ENCODE measurements at places on chromosomes 7 and 10.

DNA sequence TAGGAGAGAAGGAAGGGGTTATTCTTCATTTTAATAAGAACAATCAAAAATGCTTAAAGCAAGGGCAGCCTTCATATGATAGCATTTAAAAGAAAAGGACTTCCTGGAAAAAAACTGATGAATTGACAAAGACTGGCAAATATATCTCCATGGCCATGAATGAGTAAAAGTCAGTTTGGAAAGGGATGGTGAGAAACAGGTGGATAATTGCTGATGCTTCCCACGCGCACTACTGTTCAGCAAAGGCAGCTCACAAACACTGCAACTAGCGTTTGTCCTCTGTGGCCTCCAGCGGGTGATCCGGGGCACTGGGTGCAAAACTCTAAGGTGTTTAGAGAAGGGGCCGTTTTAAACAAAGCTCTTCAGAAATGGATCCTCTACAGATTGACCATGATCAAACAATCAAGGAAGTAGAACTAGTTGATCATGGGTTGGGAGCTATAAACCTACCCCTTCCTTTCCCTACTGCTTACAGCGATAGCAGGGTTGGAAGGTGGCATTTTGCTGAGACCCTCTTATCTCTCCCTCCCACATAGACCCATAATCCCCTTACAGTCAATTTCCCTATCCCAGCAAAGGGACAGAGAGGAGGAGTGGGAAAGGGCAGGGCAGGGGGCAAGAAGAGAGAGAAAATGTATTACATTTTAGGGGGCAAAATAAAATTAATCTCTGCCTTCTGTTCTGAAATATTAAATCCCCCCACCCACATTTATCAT lies 53.8 kb downstream of the SMURF1 start:
- no peak for DNase-seq

GRCh38 chr7:69411466-69411865 lies 186.8 kb upstream of the AUTS2 start:
- no peak for DNase-seq

GRCh38 chr7:71473366-71473967 lies 341.5 kb downstream of the GALNT17 start:
- no peak for DNase-seq

- DNase-seq, result no peak
These were observed 365.3 kb downstream of the PARD3 start for GRCh38 chr10:34449836-34450235.

- no peak for DNase-seq
These were observed 4.5 kb downstream of the EPHB6 start for GRCh38 chr7:142859411-142859810.

DNA sequence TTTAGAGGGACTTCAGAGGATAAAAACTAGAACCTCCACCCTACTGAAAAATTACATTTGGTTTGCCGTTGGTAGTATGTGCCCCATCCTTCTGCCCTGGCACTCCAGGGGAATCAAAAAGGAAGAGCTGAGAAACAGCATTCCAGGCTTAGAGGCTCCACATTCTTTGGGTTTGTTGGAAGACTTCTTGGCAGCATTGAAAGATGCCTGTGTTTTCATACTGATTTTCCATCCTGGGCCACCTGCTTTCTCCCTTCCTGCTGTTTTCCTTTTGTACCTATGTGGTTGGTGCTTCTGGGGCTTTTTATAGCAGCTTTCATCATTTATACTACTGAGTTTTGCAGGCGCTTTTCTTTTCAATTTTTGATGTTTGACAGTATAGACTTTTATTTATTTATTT lies 61.7 kb downstream of the AUTS2 start:
- no peak for DNase-seq

GRCh38 chr10:85100495-85100894 lies 772.1 kb downstream of the CCSER2 start:
- no peak for DNase-seq

DNA sequence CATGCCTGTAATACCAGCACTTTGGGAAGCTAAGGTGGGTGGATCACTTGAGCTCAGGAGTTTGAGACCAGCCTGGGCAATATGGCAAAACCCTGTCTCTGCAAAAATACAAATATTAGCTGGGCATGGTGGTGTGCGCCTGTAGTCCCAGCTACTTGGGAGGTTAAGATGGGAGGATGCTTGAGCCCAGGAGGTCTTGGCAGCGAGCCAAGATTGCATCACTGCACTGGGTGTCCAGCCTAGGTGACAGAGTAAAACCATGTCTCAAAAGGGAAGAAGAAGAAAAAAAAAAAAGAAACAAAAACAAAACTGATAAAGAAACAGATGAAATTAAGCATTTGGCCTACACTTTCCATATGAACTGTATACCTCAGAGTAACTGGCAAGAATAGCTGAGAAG lies 319.2 kb downstream of the PARD3 start:
- DNase-seq, result no peak

GRCh38 chr10:96995851-96996250 lies 163.8 kb downstream of the LCOR start:
- DNase-seq, result no peak

- DNase-seq, result no peak
These were observed 542.8 kb downstream of the PARD3 start for GRCh38 chr10:34272316-34272715.

GRCh38 chr7:135428011-135428410 lies 81.9 kb downstream of the CNOT4 start:
- DNase-seq, result no peak

- no peak for DNase-seq
These were observed 3.0 kb upstream of the PLAU start for GRCh38 chr10:73907841-73908517.

DNA sequence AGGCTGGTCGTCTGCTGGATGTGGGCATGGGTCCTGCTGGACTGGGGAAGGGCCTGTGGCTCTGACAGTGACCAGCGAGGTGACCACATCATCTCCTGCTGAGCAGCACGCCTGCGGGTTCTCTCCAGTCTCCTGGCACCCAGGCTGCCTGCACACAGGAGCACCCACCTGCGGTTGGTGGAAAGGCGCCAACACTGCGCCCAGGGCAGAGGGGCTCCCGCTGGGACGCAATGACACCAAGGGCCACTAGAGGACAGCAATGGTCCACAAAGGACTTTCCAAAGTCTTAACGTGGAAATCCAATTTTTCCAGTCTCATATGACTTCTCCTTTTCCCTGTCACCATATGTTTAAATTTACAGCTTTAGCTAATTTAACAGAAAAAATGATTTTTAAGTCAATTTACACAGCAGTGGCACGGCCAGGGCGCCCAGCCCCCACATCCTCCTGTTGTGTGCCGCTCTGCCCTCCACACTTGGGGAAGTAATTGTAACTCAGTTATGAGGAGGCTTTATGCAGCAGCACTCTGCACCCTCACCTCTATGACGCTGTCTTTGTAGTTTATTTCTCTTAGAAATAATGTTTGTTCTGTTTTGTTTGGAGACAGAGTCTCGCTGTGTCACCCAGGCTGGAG lies 38.1 kb downstream of the CFAP46 start:
- DNase-seq, result no peak

- no peak for DNase-seq
These were observed 198.6 kb upstream of the BMPER start for GRCh38 chr7:33706771-33707200.

GRCh38 chr7:77327067-77327931 lies 88.8 kb downstream of the GSAP start:
- DNase-seq, result no peak

DNA sequence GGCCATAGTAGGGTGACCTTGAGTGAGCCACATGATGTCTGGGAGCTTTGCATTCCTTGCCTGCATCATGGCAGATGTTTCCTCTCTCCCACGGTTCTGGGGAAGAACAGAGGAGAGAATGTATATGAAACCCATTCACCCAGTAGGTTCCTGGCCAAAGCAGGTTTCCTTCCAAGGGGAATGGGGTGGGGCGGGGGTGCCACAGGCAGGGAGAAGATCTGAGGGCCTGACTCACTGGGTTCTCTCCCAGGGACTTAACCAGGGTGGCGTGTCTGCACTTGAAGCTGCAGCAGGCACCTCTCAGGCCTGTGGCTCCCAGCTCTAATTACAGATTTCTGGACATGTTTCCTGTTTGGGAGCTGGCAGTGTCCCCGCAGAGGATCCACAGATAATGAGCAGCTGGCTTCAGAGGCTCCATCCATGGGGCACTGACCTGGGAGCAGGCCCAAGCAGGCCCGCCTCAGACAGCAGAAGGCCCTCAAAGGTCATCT lies 50.2 kb upstream of the ZMIZ1 start:
- no peak for DNase-seq

DNA sequence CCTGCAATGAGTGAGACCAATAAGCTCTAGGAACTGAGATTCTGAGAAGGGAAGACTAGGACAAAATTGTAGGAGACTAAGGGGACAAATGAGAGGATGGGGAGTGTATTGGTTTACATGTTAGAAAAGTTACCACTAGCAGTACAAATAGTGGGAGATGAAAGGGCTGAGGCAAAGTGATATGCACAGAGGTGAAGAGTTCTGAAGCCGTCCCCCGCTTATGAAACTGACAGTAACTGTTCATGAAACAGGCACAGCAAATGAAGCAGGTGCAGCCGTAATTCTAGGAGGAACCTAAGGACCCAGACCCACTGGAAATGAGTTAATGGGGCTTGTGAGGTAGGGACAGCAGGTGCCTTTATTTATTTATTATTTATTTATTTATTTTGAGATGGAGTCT lies 211.3 kb downstream of the PRKG1 start:
- DNase-seq, result no peak

GRCh38 chr7:47236480-47237129 lies 345.3 kb downstream of the TNS3 start:
- no peak for DNase-seq

DNA sequence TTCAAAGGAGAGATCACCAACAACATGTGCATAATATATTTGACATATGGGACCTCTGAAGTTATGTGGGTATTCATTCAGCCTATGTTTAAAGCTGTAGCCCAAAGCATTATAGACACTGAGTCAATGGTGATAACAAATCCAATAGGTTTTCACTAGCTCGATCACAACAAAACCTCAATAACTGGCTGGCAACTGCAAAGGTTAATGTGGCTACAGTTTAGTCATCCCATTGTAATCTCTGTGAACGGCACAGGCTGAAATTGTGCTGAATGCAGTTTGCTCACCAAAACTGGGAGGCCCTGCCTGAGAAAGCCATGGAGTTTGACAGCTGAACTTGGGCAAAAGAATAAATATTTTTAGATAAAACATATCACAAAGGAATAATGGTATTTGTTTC lies 152.4 kb upstream of the ADO start:
- DNase-seq, result no peak

DNA sequence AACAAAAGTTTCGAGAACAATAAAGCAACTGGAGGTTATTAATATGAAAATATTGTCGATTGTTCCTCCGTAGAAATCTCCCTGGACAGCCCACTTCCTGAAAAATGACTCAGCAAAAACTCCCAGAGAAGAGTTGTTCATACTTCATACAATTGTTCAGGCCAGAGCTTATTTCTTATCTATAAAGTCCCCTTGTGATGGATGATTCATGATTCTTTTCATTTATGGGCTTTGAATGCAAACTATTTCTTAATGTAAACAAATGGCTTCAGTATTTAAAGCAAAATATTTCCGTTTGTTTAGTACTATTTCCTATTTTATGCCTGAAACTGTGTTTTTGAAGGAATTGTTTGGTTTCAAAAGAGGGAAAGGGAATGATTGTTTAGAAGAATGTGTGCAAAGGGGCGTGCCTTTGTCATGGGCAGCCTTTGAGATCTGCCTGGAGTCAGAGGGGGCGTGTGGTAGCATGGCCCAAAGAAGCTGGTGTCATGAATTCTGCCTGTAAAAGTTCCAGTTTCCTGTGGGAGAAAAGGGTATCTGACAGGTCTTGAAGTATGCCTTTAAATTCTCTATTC lies 26.2 kb upstream of the EXOC6 start:
- no peak for DNase-seq

GRCh38 chr7:132584796-132585494 lies 8.7 kb upstream of the PLXNA4 start:
- DNase-seq, result no peak

DNA sequence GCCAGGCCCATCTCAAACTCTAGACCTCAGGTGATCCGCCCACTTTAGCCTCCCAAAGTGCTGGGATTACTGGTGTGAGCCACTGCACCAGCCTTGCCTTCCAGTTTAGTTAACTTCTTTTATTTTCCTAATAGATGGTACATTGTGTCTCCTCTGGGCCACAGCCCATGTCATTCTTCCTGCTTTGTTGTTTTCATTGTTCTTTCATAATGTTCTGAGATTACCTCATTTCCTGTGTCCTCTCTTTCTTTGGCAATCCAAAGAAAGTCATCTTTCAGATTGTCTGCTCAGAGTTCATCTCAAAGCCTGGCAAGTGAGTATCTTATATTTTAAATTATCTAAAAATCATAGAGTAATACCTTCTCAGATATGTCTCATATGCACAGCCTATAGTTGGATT lies at the start of gene OLAH:
TSS of gene OLAH (plus strand) at position 270 of the 400 bp plus-strand sequence. CDS start 3,346 bp downstream, outside the sequence.
- no peak for DNase-seq

GRCh38 chr7:95925236-95925635 lies 152.9 kb downstream of the DYNC1I1 start:
- DNase-seq, result no peak

DNA sequence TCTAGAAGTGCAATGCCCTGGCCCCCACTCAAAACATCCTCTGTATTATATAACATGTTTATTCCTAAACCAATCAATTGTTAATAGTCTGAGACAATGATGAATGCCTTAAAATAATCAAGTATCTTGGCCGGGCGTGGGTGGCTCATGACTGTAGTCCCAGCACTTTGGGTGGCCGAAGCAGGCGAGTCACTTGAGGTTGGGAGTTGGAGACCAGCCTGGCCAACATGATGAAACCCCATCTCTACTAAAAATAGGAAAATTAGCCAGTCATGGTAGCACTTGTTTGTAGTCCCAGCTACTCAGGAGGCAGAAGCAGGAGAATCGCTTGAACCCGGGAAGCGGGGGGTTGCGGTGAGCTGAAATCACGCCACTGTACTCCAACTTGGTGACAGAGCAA lies 29.4 kb upstream of the CACNA2D1 start:
- DNase-seq, result no peak

DNA sequence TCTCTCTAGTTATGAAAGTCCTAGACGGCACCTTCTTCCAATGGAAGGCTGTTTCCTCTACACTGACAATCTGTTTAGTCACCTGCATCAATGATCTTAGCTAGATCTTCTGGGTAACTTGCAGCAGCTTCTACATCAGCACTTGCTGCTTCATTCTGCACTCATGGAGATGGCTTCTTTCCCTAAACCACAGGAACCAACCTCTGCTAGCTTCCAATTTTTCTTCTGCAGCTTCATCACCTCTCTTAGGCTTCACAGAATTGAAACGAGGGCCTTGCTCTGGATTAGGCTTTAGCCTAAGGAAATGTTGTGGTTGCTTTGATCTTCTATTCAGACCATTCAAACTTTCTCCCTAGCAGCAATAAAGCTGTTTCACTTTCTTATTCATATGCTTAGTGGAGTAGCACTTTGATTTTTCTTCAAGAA lies 24.6 kb downstream of the NAMPT start:
- DNase-seq, result no peak

DNA sequence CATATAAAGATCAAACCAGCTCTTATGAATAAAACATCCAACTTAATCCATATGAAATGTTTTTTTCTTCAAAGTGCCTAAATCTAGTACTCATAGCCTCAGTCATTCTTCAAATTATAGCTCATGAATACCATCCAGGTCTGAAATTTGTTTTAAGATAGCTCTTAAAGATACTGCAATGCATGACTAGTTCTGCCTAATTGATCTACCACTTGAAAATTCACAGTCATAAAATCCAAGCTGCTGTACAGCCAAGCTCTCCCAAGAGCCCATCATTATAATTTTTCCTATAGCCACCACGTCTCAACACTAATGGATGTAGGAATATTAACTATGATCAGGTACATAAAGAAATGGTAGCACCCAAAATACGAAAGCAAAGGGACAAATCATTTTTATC lies 87.9 kb upstream of the RNF148 start:
- DNase-seq, result no peak

Data from stimulated activated CD8-positive, alpha-beta memory T cell treated with anti-CD3 and anti-CD28 coated beads, Interleukin-2, amount 100 ng/mL, for 1 hour (primary cell).